ENCODE measurements at places on chromosomes 13 and 19. TPM values are rescaled to one million over a fixed set of nuclear protein-coding genes. Genes with fewer than 3 reads are reported as not detected.

The TEKTIP1 gene
- total RNA-seq: not detected

DNA sequence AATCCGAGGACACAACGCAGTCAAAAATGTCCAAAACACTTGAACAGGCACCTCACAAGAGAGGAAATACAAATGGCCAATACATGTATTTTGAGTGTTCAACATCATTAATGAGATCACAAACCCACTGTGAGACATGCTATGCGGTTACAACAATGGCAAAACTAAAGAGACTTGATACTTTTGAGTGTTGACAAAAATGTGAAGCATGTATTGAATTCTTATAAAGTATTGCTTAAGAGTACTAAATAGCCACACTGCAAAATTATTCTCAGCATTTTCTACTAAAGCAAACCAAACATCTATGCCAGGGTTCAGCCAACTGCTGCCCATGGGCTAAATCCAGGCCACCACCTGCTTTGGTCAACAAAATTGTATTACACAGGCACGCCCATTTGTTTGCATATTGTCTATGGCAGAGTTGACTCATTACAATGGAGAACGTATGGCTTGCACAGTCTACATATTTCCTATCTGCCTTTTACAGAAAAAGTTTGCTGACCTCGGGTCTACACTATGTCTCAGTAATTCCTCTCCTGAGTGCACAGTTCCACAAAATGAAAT is 135.3 kb downstream of the B3GLCT start:
- no peaks in the 10 kb centered on the region for H3K27me3 ChIP-seq
- H3K4me3 ChIP-seq: no peak overlapping the region
- DNase-seq: no peak
- H3K4me1 ChIP-seq: no peaks in the 10 kb centered on the region
- H3K36me3 ChIP-seq: no peaks in the 10 kb centered on the region
- H3K27ac ChIP-seq: no peak overlapping the region

GRCh38 chr19:1356508-1356865 is 27.2 kb upstream of the NDUFS7 start:
- peaks cover 8% of the 10 kb centered on the region for H3K36me3 ChIP-seq
- DNase-seq: peak; percentile 30
- no peak overlapping the region for H3K27ac ChIP-seq
- H3K4me3 ChIP-seq: peak overlapping the region; percentile 70
- no peaks in the 10 kb centered on the region for H3K27me3 ChIP-seq

DNA sequence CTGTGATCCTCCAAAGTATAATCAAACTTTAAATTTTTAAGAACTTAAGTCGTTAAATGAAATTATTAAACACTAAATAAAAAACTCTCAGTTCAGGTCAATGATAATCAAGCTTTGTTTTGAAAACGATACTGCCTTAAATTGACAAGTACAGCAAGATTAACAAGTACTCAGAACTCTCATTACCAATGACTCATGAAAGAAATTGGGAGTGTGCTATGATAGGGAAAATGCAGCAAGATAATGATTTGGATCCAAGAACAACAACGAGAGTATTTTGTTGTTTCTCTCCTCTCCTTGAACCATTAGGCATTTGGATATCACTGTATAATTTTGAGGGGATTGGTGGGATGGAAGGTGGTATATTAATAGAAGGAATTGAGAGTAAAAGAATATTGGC is 10.2 kb downstream of the N4BP2L2 start:
- H3K36me3 ChIP-seq: peaks cover 4% of the 10 kb centered on the region
- no peaks in the 10 kb centered on the region for H3K27me3 ChIP-seq
- peak; percentile 51 for DNase-seq
- peaks cover 4% of the 10 kb centered on the region for H3K4me1 ChIP-seq

The HCST gene
- 2.0 TPM for total RNA-seq

DNA sequence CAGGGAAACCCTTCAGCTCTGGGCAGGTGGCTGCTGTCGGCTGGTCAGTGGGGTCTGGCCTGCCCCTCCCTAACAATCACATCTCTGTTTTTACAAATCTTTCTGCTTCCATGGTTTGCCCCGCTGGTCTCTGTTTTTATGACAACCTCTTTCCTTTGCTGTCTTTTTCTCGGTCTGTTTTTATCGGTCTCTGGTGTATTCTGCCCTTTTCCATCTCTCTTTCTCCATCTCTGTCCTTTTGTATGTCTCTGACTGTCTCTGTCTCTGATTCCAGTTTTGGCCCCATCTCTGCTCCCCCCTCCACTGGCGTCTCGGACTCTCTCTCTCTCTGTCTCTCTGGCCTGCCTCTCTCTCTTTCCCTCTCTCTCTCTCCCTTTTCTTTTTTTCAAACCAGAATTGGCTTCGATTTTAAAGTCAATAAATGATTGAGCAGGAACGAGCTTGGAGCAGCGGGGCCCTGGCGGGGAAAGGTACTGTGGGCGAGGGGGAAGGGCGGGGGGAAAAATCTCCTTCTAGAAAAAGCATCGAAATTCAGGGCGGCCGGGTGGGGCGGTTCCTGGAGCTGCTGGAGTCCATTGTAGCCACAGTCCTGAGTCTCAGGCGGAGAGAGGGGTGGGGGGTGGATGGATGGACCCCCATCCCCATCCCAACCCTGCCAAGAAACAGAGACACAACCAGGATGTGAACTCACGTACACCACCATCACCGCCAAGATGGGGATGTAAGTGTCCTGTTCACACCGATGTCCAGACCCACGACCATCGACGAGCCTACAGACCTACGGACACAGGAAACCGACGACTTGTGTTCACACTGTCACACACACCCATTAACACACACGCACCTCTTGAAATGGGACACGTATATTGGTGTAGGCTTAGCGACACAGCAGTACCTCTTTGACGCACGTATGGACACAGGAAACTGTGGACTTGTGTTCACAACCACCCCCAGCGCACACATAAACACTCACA is 3.0 kb downstream of the NFIX start:
- DNase-seq: no peak
- H3K27ac ChIP-seq: peak overlapping the region; percentile 90
- peak overlapping the region; percentile 53 for H3K4me3 ChIP-seq
- H3K4me1 ChIP-seq: peaks cover 17% of the 10 kb centered on the region

- no peaks in the 10 kb centered on the region for H3K36me3 ChIP-seq
- H3K27me3 ChIP-seq: no peaks in the 10 kb centered on the region
- H3K4me1 ChIP-seq: no peaks in the 10 kb centered on the region
- H3K4me3 ChIP-seq: no peak overlapping the region
- no peak for DNase-seq
These were observed 141.4 kb downstream of the KCNRG start for GRCh38 chr13:50156561-50157127.

Measured in fibroblast of lung (primary cell).